ENCODE measurements at places on chromosomes 2 and 18.

DNA sequence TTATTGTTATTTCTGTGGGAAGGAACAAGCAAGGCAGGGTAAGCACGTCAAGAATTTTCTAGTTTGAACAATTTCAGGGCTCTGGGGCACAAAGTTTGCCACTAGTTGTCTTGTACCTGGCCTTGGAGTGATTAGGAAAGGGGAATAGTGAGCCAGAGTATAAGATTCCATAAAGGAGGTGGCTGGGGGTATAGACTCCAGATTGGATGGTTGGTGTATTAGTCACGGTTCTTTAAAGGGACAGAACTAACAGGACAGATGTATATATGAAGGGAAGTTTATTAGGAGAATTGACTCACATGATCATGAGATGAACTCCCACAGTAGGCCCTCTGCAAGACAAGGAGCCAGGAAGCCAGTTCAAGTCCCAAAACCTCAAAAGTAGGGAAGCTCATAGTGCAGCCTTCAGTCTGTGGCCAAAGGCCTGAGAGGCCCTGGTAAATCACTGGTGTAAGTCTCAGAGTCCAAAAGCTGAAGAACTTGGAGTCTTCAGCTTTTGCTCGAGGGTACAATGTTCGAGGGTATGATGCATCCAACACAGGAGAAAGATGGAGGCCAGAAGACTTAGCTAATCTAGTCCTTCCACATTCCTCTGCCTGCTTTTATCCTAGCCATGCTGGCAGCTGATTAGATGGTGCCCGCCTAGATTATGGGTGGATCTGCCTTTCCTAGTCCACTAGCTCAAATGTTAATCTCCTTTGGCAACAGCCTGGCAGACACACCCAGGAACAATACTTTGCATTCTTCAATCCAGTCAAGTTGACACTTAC is 31.5 kb upstream of the PTPRM start:
- no peak for DNase-seq

DNA sequence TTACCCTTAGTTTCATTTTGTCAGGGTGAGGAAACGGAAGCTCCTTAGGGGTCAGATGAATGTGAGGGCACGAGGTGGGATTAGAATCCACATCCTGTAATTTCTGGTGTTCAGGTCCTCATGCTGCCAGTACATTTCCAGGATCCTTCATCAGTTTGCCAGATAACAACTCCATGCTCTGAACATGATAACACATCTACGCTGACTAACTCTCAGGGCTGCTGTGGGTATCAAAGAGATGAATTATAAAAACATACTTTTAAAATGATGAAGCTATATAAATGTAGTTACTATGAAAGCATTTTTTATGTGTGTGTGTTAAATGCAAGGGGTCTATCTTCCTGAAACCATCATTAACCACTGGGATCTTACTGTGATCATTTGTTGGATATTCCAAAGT is 325.9 kb downstream of the SLC8A1 start:
- no peak for DNase-seq

DNA sequence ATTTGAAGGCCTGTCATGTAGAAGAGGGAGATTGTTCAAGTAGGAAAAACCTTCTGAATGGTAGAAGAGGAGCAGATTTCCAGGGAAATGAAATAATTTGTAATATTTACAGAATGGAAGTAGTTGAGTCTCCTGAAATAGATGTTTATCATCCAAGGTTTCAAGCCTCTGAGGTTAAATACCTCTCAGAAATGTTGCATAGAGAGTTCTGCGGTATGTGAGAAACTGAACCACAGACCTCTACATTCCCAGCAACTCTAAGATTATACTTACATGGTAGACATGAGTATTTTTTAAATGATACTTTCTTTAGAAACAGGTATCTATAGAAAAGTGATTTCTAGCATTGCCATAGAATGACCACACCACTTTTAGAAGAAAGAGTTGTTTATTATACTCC is 379.8 kb upstream of the FANCL start:
- no peak for DNase-seq

DNA sequence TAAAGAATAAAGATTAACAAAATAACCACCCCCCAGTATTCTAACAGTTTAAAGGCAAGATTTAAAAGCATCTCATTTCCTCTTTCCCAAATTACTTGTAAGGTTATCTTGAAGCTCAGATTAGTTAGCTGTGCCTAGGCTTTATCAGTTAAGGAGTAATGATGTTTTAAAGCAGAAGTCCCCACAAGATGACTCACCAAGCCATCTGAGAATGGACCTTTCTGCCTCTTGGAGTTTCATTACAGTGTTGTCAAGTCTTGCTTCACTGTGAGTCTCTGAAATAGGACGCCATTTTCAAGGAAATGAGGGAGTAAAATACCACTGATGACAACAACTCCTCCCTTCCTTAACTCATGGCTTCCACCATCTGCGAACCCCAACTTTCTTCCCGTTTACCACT is 35.9 kb downstream of the ZNF385B start:
- DNase-seq, result no peak

GRCh38 chr2:8022908-8023640 is 658.8 kb upstream of the ID2 start:
- DNase-seq, result no peak

DNA sequence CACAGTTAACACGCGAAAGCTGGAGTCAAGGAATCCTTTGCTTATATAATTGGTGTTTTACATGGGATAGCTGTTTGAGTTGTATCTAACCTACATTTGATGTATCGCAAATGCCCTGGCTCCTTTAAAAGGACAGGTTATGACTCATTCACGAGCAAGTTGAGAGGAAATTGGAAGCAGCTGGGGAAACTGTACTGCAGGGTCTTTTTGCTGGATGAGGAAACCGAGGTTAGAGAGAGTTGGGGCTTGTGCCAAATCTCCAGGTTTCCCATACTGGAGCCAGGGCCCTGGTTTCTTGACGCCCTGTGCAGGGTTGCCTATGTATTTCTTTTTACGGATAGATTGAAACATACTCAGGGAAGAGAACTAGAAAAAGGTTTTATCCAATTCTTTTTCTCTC is 60.0 kb upstream of the SPTBN1 start:
- no peak for DNase-seq

- no peak for DNase-seq
Measured at GRCh38 chr2:19419211-19419880, 60.9 kb upstream of the OSR1 start.

DNA sequence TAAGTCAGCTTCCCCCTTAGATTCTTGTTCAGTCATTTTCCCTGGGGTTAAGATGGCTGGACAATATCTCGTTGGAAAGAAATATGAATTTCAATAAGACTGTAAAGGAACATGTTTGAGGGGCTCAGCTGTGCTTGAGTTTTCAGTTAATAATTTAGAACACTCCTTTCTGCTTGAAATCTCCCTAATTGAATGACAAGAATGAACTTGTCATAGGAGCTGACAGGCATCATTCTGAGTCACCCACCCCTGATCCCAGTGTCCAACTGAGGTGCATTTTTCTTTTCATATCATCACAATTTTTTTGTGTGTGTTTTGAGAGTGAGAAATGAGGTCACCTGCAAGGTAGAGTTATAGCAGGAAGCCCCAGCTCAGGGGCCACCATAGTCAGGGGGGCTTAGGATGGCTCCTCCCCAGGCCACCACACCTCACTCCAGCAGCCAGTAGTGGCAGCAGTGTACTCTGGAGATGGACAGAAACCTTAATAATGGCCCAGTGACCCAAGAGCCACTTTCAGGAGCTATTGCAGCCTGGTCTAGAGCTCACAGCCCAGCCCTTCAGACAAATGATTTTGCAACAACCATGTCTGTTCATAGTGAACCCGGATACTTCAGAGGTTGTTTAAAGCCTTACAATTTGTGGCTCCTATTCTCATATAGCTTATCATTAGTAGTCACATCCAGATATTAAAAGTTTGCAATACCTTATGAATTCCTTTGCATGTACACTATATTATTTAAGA is 174.5 kb downstream of the MAIP1 start:
- DNase-seq, result no peak

GRCh38 chr2:238427435-238428162 is 872 bp downstream of the ASB1 start:
- no peak for DNase-seq

DNA sequence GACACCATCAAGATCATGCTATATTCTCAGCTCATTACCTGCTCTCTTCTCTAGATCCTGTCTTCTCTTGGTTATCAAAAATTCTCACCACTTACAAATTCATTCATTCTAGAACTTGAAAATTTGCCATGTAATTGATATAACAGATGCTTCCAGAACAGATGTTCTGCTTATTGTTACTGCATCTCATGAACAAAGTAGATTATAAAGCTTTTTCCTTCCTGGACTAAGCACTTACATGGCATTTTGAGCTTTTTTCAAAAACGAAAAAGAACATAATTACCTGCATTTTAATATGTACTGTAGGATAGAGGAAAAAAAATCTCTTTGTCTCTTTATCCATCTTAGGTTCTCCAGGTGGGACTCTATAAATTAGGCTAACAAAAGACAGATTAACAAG is 79.6 kb upstream of the CREB1 start:
- no peak for DNase-seq

DNA sequence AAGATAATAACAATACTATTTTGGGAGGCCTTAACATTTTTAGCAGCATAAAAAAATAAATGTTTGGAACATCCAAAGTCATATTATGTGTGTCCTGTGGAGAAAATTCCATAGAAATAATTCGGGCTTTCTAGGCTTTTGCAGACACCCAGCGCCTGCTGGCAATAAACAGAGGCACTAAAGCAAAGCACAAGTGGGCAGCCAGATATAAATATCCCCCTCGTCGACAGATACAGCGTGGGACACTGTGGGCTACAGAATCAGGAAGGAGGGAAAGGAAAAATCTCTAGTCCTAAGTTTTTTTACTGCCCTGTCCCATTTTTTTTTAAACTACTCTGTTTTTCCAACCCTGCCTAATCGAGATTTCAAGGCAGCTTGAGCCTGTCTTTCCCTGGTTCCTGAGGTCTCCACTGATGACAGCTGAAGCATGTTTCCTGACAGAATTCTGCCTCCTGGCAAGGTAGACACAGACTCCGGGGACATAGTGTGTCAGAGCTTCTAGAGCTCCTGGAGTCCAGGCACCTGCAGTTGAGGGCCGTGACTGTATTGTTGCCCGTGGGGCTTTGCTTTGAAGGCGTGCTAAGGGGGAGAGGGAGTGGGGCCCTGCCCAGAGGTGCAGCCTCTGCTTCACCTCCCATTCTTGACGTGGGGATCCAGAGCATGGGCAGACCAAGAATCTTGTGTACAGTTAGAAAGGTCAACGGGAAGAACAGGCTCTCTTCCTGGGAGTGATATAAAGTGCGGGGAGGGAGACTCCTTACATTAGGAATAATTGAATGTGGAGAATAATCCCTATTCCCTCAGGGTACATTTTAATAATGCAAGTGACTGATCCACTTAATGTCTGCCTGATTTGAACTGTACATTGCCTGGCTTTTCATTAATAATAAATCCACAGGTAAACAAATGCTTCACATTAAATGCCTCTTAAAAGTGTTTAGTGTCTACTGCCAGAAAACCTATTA is 232.3 kb downstream of the DCC start:
- no peak for DNase-seq

GRCh38 chr2:15811367-15811766 is 129.0 kb upstream of the MYCN start:
- no peak for DNase-seq

DNA sequence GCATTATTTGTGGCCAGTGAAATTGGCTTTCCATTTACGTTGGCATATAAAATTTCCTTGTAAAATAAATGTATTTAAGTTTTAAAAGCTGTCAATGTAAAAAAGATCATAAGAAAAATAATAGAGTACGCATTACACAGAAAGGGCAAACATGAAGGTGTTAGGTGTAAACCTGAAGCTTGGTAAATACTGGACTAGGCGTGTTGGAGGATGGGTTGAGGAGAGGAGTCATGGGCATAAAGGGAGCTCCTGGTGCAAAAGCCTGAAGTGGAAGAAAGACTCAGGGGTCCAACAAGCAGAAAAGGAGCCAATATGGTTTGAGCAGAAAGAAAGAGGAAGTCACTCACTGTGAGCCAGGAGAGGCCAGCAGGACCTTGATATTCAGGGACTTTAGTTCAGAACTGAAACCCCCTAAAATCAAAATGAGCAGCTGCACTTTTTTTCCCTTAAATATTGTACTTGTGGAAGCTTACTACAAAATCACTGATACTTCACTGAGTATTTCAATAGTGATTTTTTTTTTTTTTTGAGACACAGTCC is 24.4 kb downstream of the SP5 start:
- no peak for DNase-seq

DNA sequence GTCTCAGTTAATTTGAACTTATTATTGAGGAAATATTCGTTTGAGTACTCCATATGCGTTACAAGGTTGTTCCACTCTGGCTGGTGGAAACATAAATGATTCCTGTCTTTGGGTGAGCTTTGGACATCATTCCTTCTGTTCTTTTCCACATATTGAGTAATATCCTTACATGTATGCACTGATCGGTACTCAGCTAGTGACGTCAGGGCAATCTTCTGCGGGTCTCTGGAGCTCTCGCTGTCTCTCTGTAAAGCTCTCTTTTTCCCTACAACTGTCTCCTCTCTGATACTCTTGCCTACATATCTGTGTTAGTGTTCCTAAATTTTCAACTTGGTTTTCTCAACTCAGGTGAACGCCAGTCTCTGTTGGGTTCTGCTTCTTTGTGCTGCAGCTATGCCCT is 23.4 kb upstream of the IL36G start:
- no peak for DNase-seq

DNA sequence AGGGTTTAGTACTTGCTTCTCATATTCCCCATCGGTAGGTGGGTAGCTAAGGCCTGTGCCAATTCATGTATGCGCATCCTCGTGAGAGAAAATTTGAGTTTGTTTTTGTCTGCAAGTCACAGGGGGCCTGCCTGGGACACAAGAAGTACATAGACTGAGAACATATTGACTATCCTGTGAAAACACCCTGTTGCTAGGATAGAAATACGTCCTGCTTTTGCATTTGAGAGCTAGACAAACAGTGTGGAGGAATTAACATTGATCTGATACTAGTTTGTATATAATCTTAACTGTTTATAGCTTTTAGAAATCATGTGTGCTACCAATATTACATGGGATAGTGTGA is 10.9 kb downstream of the WDR7 start:
- DNase-seq, result no peak

DNA sequence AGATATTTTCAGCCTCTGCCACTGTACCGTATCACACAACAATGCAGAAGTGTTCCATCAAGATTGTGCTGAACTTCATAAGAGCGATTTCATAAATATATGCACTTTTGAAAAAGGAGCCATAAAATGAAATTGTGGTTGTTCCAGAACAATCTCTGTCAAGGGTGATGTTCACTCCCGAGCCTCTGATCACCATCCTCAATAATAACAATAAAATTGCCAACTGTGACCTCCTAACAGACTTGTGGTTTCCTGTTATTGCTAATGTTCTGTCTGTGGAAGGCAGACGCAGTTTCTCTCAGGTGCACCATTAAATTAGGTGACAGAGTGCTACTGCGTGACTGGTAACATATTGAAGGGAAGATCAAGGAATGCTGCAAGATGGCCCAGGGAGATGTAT is 383.7 kb downstream of the SOCS6 start:
- no peak for DNase-seq
